ENCODE measurements at places on chromosomes 2 and 18.
A peak's percentile ranks its signal among the peaks of the same experiment; 100 is the strongest.

GRCh38 chr2:230900336-230900995, 24.6 kb downstream of the GPR55 start:
- DNase-seq, result no peak

DNA sequence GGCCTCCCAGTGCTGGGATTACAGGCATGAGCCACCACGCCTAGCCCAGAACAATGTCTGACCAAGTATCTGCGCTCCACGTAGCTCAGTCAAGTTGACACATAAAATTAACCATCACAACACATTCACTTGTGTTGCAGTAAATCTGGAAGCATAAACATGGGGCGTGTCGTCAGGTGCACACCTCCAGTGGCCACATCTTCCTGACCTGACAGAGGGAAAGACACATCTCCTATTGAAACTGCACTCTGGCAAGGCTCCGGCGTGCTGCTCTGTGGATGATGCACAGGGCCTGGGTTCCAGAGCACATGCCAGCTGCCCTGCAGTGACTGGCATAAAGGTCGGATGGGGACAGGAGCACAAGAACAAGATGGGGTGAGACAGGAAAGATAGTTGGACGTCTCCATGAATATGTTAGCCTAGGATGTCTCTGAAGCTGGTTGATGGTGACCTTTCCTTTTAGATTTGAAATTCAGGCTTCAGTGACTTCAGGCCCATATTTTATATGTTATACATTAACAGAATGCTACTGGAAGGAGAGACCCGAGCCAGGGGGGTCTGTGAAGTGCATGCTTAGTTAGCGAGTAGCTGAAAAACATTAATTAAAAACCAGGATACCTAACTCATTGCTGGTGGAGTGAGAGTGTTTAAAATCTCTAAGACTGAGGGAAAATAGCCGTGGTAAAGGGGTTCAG, 10.9 kb downstream of the IMPA2 start:
- no peak for DNase-seq

- DNase-seq, result no peak
Observed at GRCh38 chr2:185374878-185375277, 363.7 kb upstream of the FSIP2 start.

DNA sequence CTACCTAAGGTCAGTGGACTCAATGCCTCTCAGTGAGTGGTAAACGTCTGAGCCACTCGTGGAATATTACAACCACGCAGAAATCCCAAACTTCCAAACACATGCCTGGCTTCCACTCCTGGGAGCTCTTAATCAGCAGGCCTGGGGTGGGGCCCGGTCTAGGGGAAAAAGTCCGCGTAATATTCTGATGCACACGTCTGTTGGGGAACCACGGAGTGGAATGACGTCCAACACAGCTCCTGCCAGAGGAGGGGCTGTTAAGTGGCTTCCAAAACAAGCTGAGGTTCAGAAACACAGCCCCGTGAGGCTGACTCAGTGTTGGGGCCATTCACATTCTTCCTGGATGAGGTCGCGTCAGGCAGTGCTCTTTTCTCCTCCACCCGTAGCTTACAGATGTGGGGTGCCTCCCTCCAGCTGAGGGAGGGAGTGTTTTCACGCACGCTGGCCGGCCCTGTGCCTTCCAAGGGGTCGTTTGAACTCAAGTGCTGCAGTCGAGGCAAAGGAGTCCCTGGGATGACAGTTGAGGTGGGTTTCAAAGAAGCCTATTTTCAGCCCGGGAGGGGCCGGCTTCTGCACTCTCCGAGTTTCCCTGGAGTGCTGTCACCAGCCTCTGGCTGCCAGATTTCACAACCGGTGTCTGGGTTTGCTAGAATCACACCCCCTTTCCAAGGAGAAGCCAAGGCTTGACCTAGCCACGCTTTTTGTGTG, 73.1 kb downstream of the ACKR3 start:
- no peak for DNase-seq

DNA sequence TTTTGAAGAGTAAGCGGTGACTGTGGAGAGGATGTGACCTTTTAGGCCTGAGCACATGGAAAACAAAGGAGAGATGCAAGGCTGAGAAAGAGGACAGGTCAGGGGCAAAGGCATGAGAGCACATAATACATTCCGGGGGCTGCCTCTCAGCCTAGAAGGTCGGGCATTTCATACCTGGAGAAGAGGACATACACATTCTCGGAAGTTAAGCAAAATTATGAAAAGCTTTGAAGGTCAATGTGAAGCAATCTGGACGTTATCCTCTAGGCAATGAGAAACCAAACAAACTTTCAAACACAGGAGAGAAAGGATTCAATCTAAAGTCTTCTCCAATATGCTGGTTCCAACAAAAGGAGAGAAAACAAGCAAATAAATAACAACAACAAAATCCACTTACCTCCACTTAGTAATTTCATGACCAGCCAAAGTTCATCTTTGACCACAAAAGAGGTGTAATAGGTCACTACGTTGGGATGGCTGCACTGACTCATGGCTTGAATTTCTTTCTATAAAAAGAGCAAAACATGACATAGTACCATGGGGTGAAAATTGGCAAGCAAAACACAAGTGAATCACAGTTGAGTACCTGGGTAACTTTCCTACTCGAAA, 80.4 kb downstream of the STK39 start:
- DNase-seq, result no peak

DNA sequence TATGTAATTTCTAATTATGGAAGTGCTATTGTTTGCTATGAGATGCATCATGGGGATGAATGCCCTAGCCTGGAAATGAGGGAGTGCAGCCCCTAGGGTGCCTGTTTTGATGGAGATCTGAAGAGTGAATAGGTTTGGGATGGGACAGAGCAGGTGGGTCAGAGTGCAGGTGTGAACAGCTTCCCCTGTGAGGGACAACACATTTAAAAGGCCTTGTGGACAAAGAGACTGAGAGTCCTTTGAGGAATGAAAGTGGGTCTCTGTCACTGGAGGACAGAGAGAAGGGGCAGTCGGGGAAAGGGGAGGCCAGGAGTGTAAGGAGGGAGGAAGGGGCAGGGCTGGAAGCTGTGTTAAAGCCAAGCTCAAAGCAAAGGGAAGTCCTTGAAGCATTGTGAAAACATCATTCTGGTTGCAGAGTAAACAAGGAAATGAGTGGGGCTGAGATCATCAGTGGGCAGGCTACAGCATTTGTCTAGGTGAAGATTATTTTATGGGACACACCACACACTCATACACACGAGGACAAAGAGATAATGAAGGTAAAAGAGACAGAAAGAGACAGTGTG, 877.6 kb downstream of the SLC4A3 start:
- no peak for DNase-seq

- DNase-seq, result no peak
Observed at GRCh38 chr2:105087273-105087672, 49.4 kb downstream of the MRPS9 start.

DNA sequence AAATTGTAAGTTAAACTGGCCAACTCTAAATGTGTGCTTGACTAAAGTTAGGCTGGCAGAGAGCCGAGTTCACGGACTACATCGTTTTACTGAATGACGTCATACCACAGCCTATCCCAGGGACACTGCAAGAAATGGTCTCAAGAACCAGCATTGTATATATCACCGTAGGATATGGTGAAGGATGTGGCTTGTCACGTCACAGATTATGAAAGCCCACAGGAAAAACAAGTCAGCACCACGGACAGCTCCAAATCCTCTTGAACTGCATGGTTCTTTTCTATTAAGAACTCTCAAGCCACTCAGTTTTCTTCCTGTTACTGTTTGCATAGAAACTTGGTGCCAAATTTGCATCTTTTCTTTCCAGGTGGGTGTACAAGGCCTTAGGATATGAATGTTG, 85.1 kb upstream of the ACAA2 start:
- peak; percentile 9 for DNase-seq

- DNase-seq, result no peak
Observed at GRCh38 chr2:197073701-197074433, 147.4 kb upstream of the PGAP1 start.

- no peak for DNase-seq
Observed at GRCh38 chr2:59223742-59224141, 982.6 kb upstream of the FANCL start.

DNA sequence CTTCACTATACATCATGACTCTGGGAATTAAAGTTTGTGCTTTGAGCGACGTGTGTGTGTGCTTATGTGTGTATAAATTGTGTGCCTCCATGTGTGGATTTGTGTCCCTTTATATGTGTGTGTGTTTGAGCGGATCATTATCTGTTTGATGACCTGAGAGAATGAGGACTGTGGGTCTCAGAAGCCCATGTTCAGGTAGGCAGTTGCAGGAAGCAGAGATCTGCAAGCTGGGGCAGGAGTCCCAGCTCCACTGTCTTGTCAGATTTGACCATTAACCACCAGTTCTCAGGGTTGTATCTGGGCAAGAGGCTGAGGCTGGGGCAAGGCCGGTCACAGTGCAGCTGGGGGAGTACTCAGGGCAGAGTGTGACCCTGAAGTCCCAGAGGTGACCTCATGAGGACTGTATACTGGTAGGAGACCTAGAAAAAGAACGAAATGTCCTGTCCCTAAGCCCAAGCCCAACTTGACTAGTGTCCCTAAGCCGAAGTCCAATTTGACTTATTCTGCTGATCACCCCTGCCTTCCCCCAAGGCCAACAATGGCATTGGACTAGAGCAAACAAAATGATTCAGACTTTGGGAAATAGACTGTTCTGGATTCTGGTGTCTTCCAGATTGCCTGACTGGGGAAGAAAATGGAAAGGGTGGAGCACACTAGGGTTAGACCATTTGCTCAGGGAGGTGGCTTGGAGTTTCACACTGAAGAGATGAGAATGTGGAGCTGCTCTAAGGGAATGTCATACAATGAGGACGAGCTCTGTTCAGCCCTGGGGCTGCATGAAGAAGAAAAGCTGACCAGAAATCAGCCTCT, 28.1 kb downstream of the RHOB start:
- DNase-seq, result no peak

DNA sequence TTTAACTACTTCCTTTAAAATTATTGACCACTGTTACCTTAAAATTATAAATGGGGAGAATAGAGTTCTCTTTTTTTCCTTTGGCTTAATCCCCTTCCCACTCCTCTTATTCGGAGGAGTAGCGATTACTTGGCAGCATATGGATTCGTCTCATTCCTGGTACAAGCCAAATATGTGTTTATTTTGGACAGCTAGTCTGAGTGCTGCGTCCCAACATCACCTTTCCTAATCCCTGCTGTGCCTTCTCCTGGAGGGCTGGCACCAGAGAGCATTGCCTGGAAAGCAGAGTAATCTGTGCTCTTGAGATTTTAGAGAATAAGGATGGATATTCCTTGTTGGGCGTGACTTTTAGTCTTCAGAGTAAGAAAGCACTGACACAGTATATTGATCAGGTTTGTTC, 185.6 kb downstream of the AGAP1 start:
- DNase-seq, result no peak

DNA sequence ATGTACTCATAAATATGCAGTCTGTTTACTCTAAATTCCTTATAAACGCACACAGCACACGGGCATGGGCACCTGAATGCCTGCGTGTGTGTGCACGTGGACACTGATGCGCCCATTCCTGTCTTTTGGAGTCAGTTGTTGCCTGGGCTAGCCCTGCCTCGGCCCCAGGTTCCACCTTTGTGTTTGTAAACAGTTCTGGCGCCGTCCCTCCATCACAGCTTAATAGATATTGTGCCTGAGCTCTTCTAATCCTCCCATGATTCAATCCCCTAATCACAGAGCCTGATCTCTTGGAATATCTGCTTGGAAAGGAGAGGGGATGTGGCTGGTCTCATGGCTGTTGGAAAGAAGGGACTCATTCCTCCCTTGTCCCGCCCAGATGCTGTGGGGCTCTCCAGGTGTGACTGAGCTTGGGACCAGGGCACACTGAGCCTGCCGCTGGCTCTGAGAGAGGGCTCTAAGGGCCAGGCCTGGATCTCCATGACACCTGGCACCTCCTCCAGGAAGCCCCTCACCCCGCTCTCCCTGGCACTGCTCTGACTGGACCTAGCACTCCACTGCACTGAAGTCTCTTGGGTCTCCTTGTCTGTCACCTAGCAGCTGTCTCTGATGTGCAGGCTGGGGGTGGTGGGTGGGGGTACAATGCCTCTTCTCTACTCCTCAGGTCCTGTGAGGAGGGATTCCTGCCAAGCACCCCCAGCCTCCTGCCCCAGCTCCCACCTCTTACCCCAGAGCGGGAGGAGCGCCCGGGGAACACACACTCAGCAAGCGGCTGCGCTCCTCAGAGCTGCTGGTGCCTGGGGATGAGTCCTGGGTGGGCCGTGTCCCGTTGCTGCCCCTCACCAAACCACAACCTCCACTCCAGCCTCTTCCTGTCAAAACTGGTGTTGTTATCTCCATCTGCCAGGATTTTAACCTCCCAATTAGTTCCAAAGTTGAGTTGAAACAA, 181.3 kb downstream of the INHBB start:
- no peak for DNase-seq

DNA sequence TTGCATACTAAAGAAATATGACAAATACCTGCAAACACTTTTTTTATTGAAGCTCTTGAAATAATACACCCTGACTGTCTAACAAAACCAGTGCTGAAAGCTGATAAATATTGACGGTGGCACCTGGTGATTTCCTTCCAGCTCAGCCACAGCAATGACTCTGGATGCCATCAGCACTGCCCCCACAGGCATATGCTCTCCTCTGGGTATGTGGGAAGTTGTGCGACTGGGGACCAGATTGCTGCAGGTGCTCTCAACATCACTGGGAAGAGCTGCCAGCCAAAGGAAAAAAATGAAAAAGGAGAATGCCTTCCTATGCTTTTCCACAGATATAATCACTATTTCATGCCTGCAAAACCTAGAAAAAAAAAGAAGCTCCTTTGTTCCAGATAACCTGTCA, 141.5 kb downstream of the PIGN start:
- DNase-seq, result no peak

- no peak for DNase-seq
Observed at GRCh38 chr2:131011486-131011885, 81.8 kb downstream of the FAM168B start.

DNA sequence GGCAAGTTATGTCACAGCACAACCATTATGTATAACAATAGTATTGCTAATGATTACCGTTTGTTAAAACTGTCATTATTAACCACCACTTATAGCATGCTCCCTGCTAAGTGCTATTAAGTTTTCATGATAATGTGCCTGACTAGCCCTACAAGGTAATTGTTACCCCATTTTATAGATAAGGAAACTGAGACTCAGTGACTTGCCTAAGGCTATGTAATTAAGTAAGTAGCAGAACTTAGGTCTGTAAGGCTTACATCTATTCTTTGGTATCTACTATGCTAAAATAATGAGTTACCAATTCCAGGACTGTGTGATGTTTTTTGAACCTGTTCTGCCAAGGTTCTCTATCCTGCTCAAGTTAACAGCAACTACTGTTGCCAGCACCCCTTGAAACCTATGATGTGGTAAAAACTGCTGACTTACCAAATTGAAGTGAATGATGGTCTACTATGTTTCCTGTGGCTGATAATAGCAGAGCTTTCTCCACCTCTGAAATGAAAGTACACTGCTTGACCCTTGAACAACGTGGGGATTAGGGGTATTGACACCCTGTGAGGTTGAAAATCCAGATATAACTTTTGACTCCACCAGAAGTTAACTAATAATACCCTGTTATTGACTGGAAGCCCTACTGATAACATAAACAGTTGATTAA, 18.2 kb downstream of the ACVR2A start:
- no peak for DNase-seq

GRCh38 chr2:239202343-239202742, 198.5 kb downstream of the HDAC4 start:
- no peak for DNase-seq

Measured in effector memory CD4-positive, alpha-beta T cell (primary cell).